NT2/D1 (cell line): ENCODE measurements at places on chromosomes 6 and 20.
A peak's percentile ranks its signal among the peaks of the same experiment; 100 is the strongest.

- DNase-seq, result no peak
Measured at GRCh38 chr6:72552938-72553337, 68.9 kb upstream of the KCNQ5 start.

GRCh38 chr6:36178544-36178943, 18.0 kb upstream of the BRPF3 start:
- no peak for DNase-seq

DNA sequence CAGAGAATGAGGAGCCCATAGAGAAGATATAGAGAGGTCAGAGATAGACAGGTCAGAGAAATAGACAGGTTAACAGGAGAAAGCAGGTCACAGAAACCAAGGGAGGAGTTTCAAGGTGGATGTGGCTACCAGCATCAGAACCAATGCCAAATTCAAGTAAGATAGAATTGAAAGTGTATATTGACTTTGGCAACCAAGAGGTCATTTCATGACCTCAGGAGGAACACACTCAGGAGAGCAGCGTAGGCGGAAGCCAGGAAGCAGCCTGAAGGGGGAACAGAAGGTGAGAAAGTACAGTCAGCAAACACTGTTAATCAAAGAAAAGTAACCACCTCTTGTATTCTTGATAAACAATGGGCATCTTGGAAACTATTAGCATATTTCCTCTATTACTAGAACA, 33.9 kb upstream of the ALDH8A1 start:
- no peak for DNase-seq

DNA sequence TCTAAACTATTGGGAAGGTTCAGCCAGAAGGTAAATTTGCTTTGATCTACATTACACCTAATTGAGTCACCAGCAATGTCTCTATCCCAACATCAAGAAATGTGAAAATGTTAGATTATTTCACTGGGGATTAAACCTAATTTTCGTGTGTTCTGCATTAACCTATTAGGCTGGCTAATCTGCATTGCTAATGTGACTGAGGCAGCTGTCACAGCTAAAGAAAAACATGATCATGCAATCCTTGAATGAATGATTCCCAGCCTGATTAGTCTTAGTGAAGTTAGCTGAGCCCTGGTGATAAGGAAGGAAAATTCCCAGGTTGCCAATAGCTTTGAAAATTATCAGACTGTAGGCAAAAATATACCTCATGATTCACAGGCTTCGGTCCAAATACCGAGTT, 135.3 kb downstream of the LINC00237 start:
- no peak for DNase-seq

DNA sequence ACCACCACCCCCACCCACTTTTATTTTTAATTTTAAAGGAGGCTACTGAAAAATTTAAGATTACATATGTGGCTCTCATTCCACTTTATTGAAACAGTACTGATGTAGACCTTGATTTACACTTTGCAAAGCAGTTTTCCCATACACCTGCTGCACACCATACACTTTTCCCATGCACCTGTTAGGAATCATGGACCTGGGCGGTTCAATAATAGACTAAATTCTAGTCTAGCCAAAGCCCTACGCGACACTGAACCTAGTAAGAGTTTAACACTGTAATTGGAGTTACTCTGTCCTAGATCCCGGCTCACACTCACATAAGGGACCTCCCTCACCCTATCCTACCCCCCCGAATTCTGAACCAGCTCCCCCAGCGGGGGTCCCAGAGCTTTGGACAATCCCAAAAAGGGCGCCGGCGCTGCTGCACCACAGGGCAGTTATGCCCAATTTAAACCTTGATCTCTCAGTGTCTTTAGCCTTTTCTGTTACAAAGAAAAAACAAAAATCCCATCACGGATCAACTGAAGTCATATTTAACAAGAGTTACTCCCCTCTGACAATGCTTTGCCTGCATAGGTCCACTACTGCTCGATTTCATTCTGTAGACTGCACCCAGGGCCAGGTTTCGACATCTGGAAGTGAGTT, 2.4 kb upstream of the GCLC start:
- DNase-seq, result no peak

GRCh38 chr6:11538819-11539468, 1.4 kb downstream of the TMEM170B start:
- DNase-seq, result no peak

DNA sequence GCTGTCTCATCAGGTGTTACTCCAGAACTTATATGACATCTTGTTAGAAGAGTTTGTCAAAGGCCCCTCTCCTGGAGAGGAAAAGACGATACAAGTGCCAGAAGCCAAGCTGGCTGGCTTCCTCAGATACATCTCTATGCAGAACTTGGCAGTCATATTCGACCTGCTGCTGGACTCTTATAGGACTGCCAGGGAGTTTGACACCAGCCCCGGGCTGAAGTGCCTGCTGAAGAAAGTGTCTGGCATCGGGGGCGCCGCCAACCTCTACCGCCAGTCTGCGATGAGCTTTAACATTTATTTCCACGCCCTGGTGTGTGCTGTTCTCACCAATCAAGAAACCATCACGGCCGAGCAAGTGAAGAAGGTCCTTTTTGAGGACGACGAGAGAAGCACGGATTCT, 43.7 kb upstream of the SMIM28 start:
- no peak for DNase-seq

- no peak for DNase-seq
Measured at GRCh38 chr20:50574108-50574507, 63.9 kb downstream of the PTPN1 start.

DNA sequence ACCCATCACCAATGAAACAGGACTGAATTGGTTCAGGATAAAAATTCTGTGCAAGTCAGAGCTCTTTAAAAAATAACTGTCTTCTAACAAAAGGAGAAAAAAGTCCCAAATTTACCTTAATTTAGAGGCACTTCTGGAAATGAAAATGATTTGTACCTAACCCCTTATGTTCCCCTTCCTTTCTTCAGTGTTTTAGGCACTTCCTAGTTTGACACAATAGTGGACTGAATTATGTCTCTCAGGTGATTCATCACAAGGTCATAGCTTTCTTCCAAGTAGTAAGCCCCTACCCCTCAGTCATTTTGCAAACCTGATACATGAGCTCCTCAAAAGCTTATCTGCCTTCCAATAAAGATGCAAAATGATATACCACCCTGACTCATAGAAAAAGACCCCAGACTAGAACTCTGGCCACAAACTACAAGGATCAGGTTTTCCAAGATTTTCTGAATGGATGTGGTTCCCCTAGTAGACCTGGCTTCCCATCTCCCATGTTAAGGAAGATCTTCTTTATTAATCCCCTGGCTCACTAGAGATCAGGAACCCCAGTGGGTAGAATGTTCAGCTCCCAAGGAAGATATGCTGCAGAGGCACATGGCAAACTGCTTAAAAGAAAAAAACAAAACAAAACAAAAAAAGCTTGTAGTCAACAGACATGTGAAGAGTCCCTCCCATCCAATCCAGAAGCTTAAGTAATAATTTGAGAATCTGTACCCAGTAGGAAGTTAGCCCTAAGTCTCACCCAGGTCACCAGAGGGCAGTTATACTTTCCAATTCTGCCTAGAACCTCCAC, 3.6 kb downstream of the PPP1R10 start:
- no peak for DNase-seq

- DNase-seq, result no peak
Measured at GRCh38 chr6:31627690-31628287, 7.3 kb downstream of the PRRC2A start.

DNA sequence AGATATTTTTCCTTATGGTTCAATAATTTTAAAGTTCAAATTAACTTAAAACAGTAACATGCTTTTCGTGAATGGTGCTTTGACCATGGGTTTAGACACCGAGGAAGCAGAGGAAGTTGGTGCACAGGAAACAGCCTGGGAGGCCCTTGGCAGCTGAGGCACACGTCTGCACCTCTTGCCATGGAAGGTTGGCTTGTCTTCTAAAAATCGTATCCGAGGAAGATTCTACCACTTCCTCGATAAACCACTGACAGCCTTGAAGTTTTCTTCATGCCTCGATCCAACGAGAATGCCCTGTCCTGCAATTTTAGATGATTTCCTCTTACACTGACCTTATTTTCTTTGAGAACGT, 12.2 kb downstream of the DLL1 start:
- DNase-seq, result no peak

DNA sequence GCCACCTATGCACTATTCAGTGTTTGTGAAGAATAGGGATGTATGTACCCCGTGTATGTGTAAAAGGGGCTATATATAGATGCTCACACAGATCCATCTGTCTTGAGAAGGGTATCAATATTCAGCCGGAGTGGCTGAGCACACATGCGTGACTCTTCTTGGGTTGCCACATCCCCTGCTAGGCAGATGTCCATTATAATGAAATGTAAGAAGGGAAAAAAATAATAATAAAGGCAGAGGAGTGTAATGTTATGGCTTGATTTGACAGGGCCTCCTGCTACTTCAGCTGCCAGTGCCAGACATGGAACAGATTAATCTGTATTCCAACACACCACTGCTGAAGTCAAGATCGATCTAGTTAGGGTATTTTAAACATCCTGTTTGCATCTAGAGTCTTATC, 74.2 kb upstream of the VSTM2L start:
- DNase-seq, result no peak

GRCh38 chr6:160930547-160931377, 60.8 kb upstream of the MAP3K4 start:
- peak; percentile 51 for DNase-seq

- DNase-seq, result no peak
Measured at GRCh38 chr6:130369831-130370230, 4.0 kb downstream of the TMEM200A start.

- no peak for DNase-seq
Measured at GRCh38 chr6:36025260-36025931, 955 bp upstream of the SLC26A8 start.

- no peak for DNase-seq
Measured at GRCh38 chr6:49541210-49541724, 9.2 kb upstream of the C6orf141 start.

GRCh38 chr6:96923400-96923799, 1.1 kb upstream of the KLHL32 start:
- no peak for DNase-seq

GRCh38 chr6:24947636-24948035, 11.9 kb upstream of the RIPOR2 start:
- no peak for DNase-seq

DNA sequence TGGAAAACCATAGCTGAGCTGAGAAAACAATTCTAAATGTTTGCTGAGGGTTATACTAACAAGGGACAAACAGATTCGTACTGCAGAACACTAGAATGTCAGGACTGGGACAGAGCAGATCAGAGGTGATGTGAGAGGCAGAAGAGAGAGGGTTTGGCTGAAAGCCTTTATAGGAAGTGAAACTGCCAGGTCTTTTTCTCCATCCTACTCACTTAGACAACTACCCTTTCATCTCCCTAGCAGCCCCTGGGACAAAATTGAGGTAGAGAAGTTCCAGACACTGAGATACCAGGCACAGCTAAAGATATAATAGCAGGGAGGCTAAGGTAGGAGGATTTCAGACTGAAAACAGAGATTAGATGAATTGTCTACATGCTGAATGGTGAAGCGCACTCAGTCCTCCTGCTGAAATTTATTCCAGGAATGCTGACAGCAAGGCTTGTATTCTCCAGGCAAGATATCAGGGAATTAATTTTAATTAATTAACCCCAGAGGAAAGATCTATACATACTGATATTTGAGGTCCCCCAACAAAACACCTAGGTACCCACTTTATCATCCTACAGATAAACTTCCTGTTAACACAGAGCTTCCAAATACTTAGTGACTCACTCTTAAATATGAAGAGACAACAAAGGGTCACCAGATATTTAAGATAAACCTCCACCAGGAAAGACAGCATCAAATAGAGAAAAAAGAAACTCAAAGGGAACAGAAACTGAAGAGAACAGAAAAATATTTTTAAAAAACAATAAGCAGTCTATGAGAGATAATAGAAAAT, 12.6 kb upstream of the EIF2S2 start:
- DNase-seq, result no peak
